SK-N-SH (cell line): ENCODE measurements at places on chromosomes 1 and 21. TPM values are rescaled to one million over a fixed set of nuclear protein-coding genes. Genes with fewer than 3 reads are reported as not detected.
A peak's percentile ranks its signal among the peaks of the same experiment; 100 is the strongest.

SERPINC1 gene
- 0.05 and 0.08 TPM in 2 replicates for polyA plus RNA-seq

XPR1 gene
- 7.9 and 11.5 TPM in 2 replicates for polyA plus RNA-seq

LCK gene
- not detected in 2 replicates for polyA plus RNA-seq

ABCB10 gene
- polyA plus RNA-seq: 5.7 and 7.4 TPM in 2 replicates

KANK4 gene
- 0.02 TPM in 1 of 2 replicates, not detected in the other for polyA plus RNA-seq

DDX20 gene
- polyA plus RNA-seq: 3.8 and 5.3 TPM in 2 replicates

DNA sequence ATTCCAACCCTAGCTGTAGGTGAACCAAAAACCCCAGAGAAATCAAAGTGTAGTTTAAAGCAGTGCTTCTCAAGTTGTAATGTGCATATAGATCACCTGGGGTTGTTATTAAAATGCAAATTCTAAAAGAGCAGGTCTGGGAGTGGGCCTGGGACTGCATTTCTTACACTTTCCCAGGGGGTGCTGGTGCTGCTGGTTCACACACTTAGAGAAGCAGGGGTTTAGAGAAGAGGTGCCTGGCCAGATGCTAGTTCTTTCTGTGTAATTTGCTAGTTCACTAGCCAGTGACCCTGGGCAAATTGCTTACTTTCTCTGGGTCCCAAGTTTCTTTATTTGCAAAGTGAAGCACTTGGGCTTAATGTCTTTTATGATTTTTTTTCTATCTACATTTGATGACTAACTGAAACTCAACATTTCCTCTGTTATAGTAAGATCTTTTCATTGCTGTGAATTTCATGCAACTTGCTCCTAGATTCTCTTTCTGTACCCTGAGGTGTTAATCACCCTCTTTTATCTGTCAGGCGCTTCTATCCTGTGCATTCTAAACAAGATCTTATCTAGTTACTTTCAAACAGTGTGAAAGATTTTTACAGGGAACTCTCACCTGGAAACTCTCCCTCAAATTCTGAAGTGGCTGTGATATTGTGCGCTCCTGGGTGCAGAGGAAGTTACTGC lies 141.9 kb upstream of the UBE2U start:
- peaks cover 2% of the 10 kb centered on the region; the same call in 1 of the 2 replicates for H3K4me1 ChIP-seq
- no peaks in the 10 kb centered on the region for H3K27me3 ChIP-seq
- no peak for DNase-seq
- peaks cover 6% of the 10 kb centered on the region for H3K36me3 ChIP-seq

- H3K36me3 ChIP-seq: no peaks in the 10 kb centered on the region
- no peaks in the 10 kb centered on the region for H3K27me3 ChIP-seq
- no peak overlapping the region for H3K27ac ChIP-seq
Observed at GRCh38 chr1:73899311-73899710, 298.7 kb downstream of the LRRIQ3 start.

- H3K27me3 ChIP-seq: no peaks in the 10 kb centered on the region
- no peak for DNase-seq
- no peak overlapping the region for H3K4me3 ChIP-seq
- no peak overlapping the region for H3K27ac ChIP-seq
- no peaks in the 10 kb centered on the region for H3K36me3 ChIP-seq
Observed at GRCh38 chr1:236273358-236273757, 8.4 kb downstream of the ERO1B start.

DNA sequence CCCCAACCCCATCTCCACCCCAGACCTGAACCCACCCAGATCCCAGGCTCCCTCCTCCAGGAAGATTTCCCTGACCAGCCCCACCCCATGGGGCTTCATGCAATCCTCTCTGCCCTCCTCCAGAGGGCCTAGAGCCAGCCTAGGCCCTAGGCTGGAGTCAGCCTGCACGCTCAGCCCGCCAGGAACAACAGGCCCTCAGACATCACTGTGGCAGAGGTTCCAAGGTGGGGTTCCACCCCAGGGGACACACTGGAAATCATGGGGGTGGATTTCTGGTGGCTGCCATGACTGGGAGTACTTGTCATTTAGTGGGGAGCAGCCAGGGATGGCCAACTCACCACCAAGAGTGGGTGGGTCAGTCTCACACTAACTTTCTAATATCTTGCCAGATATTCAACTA lies 122.0 kb downstream of the GLIS1 start:
- peaks cover 33% of the 10 kb centered on the region; the same call in 1 of the 2 replicates for H3K4me1 ChIP-seq
- DNase-seq: no peak
- H3K27ac ChIP-seq: no peak overlapping the region

DNA sequence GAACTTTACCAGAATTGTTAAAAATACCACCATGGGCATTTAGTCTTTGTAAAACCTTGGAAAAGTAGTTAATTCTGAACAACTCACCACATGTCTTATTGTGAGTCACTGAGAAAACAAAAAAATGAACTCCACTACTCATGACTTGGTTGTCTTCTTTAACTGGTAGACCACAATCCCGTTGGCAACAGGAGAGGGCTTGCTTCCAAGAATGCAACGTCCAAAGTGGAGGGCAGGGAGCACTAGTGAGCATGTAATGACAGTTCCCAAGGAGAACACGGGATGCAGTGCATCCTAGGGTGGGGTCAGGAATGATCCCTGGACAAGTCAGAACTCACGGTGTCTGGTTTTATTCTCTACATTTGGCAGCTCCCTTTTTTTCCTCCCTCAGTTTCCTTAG lies 15.2 kb upstream of the HMCN1 start:
- H3K27ac ChIP-seq: peak overlapping the region; percentile 78
- H3K4me3 ChIP-seq: no peak overlapping the region
- peaks cover 40% of the 10 kb centered on the region; the same call in 1 of the 2 replicates for H3K4me1 ChIP-seq
- H3K36me3 ChIP-seq: no peaks in the 10 kb centered on the region

- H3K4me3 ChIP-seq: no peak overlapping the region
- H3K27ac ChIP-seq: no peak overlapping the region
Observed at GRCh38 chr1:200178340-200178739, 150.8 kb downstream of the NR5A2 start.

DNA sequence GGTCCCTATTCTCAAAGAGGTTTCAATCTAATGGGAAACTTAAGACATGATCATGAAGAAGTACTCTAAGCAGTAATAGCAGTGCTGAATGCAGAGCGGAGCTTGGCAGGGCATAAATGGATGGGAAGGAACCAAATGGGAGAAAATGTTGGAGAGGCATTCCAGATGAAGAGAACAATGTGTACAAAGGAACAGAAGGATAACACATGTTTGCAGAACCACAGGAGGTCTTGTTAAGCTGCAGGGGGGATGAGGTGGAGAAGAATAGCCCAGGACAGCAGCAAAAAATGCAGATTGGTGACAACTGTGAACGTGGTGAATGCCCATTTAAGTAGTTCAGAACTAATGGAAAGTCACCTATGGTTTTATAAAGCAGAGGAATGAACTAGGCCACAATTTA lies 99.1 kb downstream of the ASTN1 start:
- H3K27me3 ChIP-seq: no peaks in the 10 kb centered on the region
- H3K27ac ChIP-seq: no peak overlapping the region

GRCh38 chr1:198359024-198359653 lies 181.3 kb downstream of the ATP6V1G3 start:
- no peaks in the 10 kb centered on the region; the same call in 1 of the 2 replicates for H3K4me1 ChIP-seq
- no peak for DNase-seq
- no peaks in the 10 kb centered on the region for H3K36me3 ChIP-seq
- H3K4me3 ChIP-seq: no peak overlapping the region

- H3K36me3 ChIP-seq: no peaks in the 10 kb centered on the region
- H3K4me3 ChIP-seq: no peak overlapping the region
- no peak for DNase-seq
- no peaks in the 10 kb centered on the region for H3K27me3 ChIP-seq
Observed at GRCh38 chr1:241442686-241443085, 76.9 kb downstream of the FH start.

- peak; percentile 69 for DNase-seq
- H3K27me3 ChIP-seq: no peaks in the 10 kb centered on the region
- H3K36me3 ChIP-seq: no peaks in the 10 kb centered on the region
- H3K4me1 ChIP-seq: peaks cover 4% of the 10 kb centered on the region; the same call in 1 of the 2 replicates
Observed at GRCh38 chr21:33478935-33479678, 667 bp downstream of the TMEM50B start.

- H3K4me3 ChIP-seq: no peak overlapping the region
- no peaks in the 10 kb centered on the region for H3K4me1 ChIP-seq
- no peak overlapping the region for H3K27ac ChIP-seq
- DNase-seq: peak; percentile 84
- no peaks in the 10 kb centered on the region for H3K36me3 ChIP-seq
- no peaks in the 10 kb centered on the region for H3K27me3 ChIP-seq
Observed at GRCh38 chr1:202304375-202304774, 37.4 kb downstream of the UBE2T start.

DNA sequence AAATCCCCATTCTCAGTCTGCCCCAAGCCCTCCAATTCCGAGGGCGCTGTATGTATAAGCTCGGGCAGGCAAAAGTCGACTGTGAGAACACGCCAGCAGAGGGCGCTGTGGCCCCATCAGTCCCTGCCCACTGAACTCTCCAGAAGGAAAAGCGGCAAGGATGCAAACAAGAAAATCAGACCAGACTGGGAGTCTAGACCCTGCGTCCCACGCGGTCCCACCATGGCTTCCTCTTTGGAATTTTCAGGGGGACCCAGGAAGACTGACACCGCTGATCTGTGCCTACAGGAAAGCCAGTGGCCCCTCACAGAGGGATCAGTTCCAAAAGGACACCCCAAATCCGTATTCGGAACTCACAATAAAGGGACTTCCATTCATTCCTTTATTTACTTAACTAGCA lies 19.5 kb downstream of the TEX35 start:
- no peaks in the 10 kb centered on the region for H3K27me3 ChIP-seq
- H3K4me1 ChIP-seq: peaks cover 21% of the 10 kb centered on the region; the same call in 1 of the 2 replicates
- H3K36me3 ChIP-seq: no peaks in the 10 kb centered on the region
- H3K4me3 ChIP-seq: no peak overlapping the region
- no peak overlapping the region for H3K27ac ChIP-seq

- no peaks in the 10 kb centered on the region for H3K4me1 ChIP-seq
- H3K4me3 ChIP-seq: peak within 1 kb of the TSS; percentile 36
- no peak within 1 kb of the TSS for H3K27ac ChIP-seq
- no peaks in the 10 kb centered on the region for H3K36me3 ChIP-seq
Observed at GRCh38 chr1:78045926-78046778, at the start of gene GIPC2. Gene GIPC2 (plus strand): TSS chr1:78045966. CDS start chr1:78046095, 129 bp downstream.

DNA sequence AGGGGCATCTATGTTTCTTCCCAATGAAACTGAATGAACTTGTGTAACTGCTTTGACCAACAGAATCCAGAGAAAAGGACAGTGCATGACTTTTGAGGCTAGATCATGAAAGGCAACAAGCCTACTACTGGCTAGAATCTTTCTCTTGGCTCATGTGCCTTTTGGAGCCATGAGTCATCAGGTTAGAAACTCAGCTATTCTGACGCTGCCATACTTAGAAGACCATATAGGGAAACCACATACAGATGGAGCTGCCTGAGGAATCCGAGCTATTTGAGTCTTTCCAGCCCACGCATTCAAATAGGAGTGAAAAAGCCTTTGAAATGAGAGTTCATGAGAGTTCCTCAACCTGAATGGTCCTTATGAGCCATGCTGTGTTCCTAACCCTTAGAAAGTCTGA lies 738.5 kb upstream of the CHRM3 start:
- no peaks in the 10 kb centered on the region for H3K36me3 ChIP-seq
- DNase-seq: no peak
- peak overlapping the region; percentile 83 for H3K27ac ChIP-seq
- H3K4me1 ChIP-seq: peaks cover 12% of the 10 kb centered on the region; the same call in 1 of the 2 replicates

DNA sequence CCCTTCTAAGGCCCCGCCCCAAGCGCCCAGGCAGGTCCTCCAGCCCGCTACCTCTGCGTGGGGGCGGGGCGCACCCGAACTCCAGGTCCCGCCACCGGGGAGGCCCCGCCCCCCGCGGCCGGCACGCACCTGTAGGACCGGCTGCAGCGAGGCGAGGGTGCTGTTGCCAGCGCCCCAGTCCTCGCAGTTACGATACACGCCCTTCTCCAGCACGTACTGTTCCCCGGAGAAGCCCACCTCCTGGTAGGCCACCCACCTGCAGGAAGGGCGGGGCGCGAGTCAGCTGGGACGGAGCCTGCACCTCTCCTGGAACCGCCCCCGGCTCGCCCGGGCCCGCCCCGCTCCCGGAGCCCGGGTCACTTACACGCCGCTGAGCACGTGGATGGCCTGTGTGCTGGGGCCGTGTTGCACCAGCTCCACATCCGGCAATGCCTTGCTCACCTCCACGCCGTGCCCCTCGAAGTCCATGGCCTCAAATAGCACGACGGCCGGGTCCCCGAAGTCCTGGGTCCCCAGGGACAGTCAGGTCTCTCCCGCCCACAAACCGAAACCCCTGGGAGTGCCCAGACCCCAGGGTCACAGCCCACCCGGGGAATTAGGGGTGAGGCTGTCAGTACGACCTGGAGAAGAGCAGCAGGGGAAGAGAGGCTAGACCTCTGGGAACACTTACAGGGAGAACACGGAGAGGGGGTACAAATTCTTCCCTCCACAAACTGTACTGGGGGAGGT lies 17.3 kb downstream of the CRYBG2 start:
- DNase-seq: peak; percentile 91
- H3K27me3 ChIP-seq: no peaks in the 10 kb centered on the region
- H3K36me3 ChIP-seq: no peaks in the 10 kb centered on the region

DNA sequence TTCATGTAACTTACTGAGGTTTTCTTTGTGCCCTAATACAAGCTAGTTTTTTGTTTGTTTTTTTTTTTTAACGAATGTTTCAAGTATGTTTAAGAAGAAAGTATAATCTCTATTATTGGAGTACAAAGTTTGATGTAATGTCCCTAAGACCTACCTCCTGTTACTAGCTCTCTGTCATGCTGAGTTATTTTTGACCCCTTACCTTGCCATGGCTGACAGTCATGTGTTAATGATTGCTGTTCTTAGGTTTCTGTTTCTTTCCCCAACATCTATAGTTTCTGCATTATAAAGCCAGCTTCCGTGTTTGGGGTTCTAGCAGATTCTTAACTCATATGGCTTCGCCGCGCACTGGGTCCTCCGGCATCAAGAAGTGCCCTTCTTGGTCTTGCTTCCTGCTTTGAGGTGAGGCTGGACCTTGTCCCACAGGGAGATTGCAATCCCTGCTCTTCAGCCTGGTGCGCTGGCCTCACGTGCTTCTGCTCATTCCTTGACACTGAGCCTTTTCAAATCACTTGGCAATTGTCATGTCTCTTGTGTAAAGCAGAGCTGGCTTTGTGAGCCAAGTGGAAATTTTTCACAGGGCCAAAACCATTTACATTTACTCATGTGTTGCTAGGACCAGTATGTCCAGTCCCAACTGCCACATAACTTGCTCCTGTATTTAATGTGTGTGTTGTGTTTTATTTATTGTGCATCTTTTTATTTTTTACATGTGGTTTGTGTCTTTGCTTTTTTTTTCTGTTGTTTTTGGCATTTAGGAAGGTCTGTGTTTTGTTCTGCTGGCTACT lies 135.0 kb upstream of the COL6A1 start:
- H3K4me1 ChIP-seq: no peaks in the 10 kb centered on the region
- no peak overlapping the region for H3K4me3 ChIP-seq
- no peaks in the 10 kb centered on the region for H3K36me3 ChIP-seq
- DNase-seq: no peak
- H3K27ac ChIP-seq: no peak overlapping the region
